GF-D8 (cell line): ENCODE measurements at places on chromosomes 5 and 9.

DNA sequence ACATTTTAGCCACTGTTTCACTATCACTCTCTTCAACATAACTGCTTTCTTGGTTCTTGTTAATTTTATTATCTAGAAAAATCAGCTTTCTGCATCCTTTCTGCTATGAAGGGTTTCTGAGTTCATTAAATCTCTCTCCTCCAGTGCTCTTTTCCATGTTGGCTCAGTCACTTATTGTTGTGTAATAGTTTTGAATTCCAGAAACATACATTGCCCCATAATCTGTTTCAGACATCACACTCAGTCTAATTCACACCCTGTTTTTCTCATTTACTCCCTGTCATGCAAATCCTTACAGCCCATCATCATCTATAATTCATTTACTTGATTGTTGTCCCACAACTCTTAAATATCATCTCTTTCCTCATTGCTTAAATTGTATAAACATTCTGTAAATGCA, 176.1 kb upstream of the CDH12 start:
- DNase-seq = no peak

DNA sequence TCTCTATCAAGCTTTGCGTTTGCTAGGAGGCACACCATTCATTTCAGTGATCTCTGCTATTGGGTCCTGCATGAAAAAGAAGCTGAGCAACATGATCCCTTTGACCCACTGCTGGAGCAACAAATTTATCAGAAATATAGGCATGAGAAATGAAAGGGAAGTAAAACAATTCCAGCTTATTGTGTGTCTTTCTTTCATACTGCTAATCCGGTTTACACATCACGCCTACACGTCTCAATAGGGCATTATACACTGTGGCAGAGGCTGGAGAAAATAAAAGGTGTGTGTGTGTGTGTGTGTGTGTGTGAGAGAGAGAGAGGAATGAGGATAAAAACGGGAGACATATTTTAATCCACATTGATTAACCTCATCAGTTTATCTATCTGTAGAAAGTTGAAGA, 2.4 kb downstream of the PTCH1 start:
- no peak for DNase-seq

DNA sequence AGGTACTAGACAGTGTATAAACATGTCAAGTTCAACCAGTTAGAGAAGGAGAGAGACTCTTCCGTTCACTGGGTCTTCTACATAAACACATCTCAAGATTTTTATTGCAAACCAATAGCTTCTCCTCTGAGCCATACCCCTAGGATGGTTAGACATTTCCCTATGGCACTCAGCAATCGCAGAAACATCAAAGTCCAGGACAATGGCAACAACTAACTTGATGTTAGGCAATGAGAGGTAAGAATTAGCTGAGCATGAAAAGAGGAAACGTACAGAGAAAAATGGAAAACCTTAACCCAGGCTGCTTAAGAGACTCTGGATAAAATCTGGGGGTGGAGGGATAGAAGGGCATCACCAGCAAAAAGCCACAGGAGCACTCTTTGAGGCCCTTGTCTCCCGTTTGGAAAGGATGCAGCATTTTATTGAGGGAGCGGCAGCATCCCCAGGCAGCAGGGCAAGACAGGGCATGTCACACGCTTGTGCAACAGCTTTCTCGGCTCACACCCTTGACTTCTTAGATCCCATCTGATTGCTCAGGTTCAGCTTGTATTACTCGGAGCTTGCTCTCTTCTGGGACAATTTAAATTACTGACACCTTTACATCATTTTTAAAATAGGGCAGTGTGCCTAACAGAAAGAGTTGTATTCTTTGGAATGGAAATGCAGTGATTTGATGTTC, 8.6 kb upstream of the PSAT1 start:
- no peak for DNase-seq

DNA sequence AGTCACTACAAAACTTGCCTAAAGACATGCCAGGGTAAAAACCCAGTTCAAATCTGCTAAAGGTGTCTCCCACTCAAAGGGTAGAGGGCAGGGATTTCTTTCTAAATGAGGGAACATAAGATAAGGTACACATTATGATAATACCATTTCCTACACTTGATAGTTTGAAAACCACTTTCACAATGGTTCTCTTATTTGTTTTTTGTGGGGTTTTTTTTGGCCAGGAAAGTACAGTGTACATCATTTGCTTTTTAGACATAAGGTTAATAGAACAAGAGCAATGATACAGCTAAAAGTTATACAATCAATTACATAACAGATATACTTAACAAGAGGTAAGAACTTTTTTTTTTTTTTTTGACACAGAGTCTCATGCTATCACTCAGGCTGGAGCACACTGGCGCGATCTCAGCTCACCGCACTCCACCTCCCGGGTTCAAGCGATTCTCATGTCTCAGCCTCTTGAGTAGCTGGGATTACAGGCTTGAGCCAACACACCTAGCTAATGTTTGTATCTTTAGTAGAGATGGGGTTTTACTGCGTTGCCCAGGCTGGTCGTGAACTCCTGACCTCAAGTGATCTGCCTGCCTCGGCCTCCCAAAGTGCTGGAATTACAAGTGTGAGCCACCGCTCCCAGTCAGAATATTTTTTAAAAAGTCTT, 48.8 kb upstream of the GLRX start:
- no peak for DNase-seq

DNA sequence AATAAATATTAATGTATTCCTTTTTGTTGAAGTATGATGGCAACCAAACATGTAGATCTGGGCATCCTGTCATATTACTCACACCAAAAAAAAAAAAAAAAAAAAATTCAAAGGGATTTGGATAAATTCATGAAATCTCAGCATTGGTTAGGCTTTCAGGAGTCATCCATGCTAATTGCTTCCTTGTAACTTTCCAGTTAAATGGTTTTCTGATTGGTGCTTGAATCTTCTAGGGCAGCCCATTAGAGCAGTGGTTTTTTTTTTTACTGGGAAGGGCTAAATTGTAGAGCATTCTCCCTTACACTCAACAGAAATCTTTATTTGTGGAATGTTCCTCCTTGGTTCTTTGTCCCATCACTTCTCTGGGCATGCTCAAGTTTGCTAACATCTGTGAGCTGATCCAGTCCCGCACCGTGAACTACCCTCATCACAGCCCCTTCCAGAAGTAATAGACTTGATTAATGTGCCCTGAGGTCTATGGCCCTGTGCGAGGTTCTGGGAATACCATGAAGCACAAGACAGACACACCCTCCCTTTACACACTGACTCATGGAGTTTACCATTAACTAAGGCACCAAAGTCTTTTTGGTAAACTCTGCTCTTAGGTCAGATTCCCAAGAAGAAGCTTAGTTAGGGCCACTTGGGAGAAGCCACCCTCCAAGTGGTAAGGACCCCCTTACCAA, 56.0 kb downstream of the RGS3 start:
- no peak for DNase-seq

DNA sequence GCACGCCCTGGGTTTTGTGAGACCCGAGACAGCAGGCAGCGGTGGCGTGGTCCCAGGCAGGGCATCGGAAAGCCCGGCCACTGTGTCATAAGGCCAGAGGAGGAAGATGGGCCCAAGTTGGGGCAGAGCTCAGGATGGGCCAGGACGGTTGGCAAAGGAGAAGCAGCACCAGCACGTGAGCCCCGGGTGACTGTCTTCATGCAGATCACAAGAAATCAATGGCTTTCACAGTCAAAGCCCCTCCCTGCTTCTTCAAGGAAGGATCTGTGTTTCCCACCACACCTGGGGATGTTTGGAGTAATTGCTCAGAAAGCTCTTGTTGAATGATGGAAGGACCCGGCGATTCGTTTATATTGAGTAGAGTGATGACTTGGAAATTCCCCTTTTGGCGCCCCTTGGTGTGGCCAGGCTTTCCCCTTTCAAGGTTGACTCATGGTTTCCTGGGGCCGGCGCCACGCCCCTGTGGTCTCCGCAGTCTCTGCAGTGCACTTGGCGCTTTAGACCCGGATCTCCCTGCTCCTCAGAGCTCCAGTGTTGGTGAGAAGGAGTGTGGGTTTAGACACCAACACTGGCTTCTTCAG, 52.1 kb downstream of the IL31RA start:
- DNase-seq = no peak

- peak; percentile 89 for DNase-seq
These were observed 176.1 kb upstream of the RASEF start for GRCh38 chr9:83238871-83239640.

GRCh38 chr5:135560858-135561257, 17.9 kb downstream of the CXCL14 start:
- no peak for DNase-seq

DNA sequence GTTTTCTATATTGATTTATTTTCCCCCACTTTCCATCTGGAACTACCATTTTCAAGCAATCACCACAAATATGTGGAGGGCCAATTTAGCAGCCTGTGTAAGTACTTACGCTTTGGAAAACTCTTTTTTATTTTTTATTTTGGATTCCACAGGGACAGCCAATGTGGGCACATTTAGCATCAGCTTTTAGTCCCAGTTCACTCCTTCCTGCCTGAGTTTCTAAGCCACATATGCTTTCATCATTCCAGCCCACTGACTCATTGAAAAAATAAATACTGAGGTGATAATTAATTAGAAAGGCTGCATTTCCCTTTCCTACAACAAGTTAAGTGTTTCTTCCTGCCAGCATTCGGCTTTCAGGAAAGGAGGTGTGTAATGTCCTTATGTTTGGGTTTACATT, 76.8 kb downstream of the TMEM167A start:
- DNase-seq = no peak

GRCh38 chr5:137933491-137933911, 44.2 kb downstream of the PKD2L2 start:
- DNase-seq = no peak

- no peak for DNase-seq
These were observed 4.8 kb upstream of the NRARP start for GRCh38 chr9:137306850-137307254.

DNA sequence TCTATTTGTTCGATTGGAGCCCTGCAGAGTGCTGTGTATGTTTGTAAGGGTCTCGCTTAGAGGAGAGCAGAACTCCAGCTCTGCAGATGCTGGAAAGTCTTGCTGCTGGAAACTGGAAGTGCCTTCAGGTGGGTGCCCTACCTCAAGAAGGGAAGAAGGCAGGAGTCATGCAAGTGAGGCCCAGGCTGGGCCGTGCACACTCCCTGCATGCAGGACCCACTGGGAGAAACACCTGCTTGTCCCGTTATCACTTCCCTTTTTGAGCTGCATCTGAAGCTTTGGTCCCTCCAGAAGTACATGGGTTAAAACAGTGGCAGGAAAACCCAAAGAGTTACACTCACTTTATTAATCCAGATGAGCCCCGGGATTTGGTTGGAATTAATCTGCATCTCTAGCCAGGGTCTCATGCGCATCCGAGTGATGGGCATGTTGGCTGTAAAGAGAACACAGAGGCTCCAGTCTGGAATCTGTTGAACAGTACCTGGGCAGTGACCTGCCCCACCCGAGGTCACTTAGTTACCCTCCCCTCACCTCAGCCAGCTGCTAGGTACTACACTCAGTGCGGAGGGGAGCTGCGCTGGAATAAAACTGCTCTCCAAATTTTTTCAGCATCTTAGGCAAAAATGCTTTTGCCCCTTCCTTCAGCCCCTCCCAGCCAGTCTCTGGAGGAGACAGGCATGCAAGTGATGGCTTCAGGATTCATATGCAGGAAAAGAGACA, 1.4 kb downstream of the IRF1 start:
- DNase-seq = no peak

GRCh38 chr9:112898872-112899311, 8.2 kb upstream of the SLC46A2 start:
- peak; percentile 12 for DNase-seq

GRCh38 chr5:169201597-169201996, 99.3 kb downstream of the SLIT3 start:
- DNase-seq = no peak

DNA sequence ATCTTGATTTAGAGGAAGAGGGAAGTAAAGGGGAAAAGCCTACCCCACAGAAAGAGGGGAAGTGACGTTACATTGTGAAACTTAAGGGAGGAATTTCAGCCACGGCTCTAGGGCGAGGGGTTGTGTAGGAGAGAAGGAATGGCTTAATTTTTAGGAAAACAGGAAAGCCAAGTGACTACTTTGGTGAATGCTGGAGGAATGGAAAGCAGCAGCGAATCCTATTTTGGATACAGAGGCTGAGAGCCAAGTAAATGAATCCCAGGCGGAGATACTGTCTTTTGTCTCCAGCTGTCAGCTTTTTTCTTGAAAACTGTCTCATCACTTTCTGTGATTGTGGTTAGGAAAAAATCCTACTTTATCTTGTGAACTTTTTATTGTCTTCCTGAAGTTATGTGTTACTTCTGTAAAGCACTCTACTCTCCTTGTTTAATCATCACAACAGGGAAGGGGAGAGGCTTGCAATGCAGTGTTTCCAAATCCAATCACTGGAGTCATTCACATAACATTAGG, 188.4 kb downstream of the TSSK1B start:
- DNase-seq = no peak

DNA sequence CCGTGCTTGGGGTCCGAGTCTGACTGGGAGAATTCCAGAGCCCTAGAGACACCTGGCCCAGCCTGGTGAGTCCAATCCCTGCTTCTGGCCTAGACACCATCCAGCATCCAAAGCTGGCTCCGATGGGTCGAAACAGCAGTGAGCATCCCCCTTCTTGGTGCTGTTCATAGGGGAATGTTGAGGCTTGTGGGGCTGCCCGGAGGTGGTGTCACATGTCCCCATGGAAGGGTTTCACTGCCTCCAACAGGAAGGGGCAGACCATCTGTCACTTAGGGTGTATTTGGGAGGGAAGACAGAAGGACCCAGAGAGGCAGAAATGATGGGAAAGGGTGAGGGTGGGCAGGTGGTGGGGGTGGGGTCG, 13.9 kb downstream of the C9orf50 start:
- no peak for DNase-seq

GRCh38 chr9:128203024-128203706, at the start of gene DNM1:
Gene DNM1, plus strand, starts transcription at chr9:128203379. Its CDS starts 92 bp downstream, at chr9:128203471.
- peak; percentile 34 for DNase-seq

DNA sequence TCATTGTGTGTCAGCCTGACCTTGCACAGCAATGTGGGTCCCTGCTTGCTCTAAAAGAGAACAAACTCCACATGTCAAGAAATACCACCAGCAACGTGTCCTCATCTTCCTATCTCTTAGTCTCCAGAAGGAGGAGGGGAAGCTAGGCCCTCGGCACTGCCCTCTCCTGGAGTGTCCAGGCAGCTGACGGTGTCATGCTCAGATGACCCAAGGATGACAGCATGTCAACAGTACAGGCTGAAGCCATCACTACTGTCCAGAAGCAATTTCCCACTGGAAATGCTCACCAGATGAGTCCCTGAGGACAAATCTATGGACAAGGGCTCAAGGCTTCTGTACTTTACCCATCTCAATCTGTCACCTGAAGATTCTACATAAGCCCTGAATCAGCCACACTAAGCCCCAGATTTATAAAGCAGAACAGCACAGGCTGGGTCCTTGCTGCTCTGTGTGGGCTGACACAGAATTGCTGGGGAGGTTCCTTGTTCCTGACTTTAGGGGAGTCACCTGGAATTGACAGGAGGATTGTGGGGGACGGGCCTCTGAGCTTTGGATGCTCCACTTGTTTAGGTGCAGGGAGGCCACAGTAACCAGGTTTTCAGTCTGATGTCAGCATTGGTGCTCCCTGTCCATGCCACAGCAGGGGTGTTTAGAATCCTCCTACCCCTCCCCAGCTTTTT, 210.2 kb downstream of the DAB2IP start:
- DNase-seq = no peak
